ENCODE measurements at places on chromosomes 12 and 14.

- no peak for DNase-seq
Observed at GRCh38 chr12:101557094-101557493, 37.7 kb upstream of the MYBPC1 start.

GRCh38 chr14:65471038-65471878 is 58.7 kb downstream of the FUT8 start:
- no peak for DNase-seq

- no peak for DNase-seq
Observed at GRCh38 chr12:51341251-51342007, 5.0 kb downstream of the CELA1 start.

DNA sequence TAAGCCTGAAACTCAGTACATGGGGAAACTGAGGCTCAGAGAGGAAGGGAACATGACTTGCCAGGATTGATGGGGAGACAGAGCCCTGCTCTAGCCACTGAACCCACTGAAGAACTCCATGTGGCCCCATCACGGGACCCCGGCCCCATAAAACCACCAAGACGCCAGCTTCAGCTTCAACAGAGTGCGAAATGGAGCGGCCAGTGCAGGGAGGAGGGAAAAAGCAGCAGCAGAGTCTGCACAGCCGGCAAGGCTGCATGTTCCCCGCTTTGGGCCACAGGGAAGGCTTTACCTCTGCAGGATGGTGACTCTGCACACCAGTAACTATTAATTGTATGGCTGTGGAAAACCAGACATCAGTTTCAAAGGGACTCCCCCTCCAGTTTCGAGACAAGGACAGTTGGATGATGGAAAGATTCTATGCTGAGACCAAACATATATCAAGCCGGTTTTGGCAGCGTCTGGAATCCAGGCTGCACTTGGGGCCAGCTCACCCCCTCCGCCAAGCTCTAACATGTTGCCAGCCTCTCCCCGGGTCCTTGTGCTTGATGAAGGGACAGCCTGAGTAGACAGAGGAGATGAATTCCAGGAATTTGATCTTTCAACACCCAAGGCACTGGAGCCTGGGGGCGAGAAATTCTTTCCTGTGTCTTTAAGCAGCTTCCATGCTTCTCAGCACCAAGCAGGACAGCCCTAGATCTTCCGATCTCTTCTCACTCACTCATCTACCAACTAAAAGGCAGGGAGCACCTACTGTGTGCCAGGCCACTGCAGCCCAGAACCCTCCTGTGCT is 55.7 kb upstream of the BCL11B start:
- DNase-seq: no peak

GRCh38 chr14:37824939-37825712 is 229.7 kb downstream of the TTC6 start:
- no peak for DNase-seq

GRCh38 chr14:102696856-102697495 is 80.3 kb upstream of the TRAF3 start:
- no peak for DNase-seq

GRCh38 chr12:27541031-27541719 is 17.2 kb downstream of the PPFIBP1 start:
- DNase-seq: no peak

- DNase-seq: no peak
Observed at GRCh38 chr14:23432946-23433345, 2.5 kb downstream of the MYH7 start.

- DNase-seq: no peak
Observed at GRCh38 chr12:9755035-9755434, 5.7 kb downstream of the CD69 start.

GRCh38 chr12:65685514-65685913 is 138.8 kb upstream of the HMGA2 start:
- no peak for DNase-seq

DNA sequence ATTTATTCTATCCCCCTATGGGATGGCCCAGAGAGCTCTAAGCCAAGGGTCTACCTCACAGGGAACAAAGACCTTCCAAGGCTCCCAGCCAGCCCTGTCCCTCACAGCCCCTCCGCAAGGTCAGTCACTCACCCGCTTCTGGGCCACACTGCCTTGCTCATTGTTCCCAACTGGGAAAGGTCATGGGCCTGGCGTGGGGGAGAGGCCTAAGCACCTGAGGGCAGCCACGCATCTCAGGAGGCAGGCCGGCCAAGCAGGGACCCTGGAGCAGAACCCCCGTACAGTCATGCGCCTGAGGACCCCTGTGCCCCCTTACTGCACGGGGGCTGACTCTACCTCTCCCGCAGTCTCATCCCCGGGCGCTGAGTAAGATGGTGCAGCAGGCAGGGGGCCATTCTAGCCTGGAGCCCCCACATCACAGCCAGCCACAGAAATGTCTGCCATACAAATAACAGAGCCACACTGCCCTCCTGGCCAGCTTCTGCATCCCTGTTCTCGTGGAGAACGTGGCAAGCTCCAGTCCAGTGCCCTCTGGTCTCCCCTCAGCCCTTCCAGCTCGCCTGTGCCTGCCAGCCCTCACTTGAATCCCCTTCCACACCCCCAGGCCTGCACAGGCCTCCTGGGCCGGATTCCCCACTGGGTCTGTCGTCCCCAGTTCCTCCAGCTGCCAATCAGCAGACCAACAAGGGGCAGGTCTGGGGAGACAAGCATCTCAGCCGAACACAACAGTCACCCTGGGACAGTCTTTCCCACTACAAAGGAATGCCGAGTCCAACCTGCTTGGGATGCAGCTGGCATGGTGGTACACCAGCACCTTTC is 16.3 kb downstream of the CCDC85C start:
- DNase-seq: no peak

DNA sequence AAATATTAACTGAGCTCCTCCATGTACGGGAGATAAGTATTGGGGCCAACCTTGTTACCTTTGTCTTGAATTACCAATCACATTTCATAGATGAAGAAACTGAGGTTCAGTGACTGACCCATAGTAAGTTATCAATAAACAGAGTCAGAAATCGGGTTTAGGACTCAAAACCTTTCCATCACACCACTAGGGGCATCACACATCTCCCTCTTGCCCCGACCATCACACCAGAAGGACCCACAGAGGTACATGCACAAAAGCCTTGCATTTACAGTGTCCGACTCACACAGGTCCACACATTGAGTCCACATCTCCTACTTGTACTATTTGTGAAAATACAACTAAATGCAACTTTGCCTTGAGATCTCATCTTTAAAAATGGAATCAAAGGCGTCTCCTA is 29.4 kb downstream of the KCNA5 start:
- no peak for DNase-seq

GRCh38 chr14:104926619-104927431 is 2.1 kb downstream of the PLD4 start:
- DNase-seq: no peak

GRCh38 chr12:118925407-118925806 is 55.9 kb upstream of the SRRM4 start:
- no peak for DNase-seq

DNA sequence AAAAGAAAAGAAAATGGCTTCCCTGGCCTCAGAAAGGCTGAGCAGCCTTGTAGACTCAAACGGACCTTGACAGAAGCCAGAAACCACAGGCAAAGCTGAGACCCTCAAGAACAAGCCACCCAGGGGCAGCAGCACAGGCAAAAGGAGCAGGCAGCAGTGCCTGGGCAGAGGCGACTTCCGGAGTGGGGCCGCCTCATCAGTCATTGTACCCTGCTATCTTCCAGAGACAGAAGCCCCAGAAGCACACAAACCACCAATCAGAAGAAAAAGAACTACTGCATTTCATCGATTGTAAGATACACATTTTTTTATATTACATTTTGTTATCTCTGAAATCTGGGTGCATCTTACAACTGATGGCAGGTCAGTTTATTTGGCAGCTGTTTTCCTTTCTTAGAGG is 58.2 kb upstream of the ZFP36L1 start:
- no peak for DNase-seq

- no peak for DNase-seq
Observed at GRCh38 chr14:54497224-54497623, 8.4 kb upstream of the GMFB start.

- no peak for DNase-seq
Observed at GRCh38 chr12:1343422-1343821, 251.0 kb downstream of the FBXL14 start.

DNA sequence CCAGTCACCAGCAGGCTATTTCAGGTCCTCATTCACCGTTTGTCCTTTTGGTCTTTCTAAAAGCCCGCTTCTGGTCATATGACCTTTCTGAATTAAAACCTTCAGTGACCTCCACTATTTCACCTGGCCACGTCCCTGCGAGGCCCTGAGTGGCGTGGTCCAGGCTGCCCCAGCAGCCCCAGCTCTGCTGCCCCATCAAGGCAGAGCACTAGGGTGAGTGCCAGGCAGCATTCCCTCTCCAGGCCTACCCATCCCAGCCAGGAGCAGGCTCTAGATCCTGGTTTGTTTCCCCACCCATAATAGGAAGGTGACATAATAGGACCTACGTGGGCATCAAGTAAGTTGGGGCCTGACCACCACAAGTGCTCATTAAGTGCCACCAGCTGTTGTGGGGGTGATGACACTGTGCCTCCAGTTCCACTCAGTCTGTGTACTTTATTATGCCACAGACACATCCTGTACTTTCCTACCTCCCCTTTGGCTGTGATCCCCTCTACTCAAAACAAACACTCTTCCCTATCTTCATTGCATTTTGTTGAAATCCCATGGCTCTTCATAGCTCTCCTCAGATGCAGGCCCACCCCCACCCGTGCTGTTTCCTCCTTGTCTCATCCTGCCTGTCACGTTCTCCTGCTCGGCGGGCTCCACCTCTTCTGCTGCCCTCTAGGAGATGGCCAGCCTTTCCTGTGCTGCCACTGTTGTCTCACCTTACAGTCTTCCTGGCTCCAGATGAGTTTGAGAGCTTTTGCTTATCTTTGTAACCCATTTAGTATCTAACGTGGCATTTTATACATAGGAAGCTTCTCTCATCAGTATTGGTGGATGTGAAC is 21.4 kb downstream of the CKB start:
- no peak for DNase-seq

- DNase-seq: peak; percentile 92
Observed at GRCh38 chr14:64503434-64504309, at the start of gene ZBTB25. Gene ZBTB25 (minus strand): TSS chr14:64503838. CDS start chr14:64490533, 13,305 bp downstream.

DNA sequence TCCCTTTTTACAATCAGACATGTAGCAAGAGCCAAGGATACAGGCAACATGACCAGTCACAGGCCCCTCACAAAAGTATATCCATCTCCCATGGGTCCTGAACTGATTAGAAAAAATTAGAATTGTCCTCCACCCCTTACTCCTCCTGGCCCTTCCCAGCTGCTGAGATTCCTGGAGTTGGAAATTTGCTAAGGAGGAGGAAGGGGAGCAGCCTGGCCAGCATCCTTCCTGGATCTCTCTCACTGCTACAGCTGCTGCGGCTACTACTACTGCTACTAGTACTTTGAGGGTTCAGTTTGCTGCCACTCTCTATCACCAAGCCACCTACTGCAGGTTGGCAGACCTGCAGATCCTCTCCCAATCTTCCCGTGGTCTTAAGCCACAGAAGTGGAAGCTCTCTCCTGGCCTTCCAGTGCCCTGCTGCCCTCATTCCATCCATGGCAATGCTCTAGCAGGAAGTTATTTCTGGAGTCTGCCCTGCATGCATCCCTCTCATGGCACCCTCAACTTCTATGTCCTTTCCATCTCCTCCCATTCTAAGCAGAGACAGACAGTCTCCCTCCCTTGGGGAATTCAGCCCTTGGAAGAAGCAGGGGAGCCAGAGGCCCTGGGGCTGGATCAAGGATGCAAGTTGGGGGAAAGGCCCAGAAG is 1.0 kb downstream of the ITGA7 start:
- DNase-seq: no peak

DNA sequence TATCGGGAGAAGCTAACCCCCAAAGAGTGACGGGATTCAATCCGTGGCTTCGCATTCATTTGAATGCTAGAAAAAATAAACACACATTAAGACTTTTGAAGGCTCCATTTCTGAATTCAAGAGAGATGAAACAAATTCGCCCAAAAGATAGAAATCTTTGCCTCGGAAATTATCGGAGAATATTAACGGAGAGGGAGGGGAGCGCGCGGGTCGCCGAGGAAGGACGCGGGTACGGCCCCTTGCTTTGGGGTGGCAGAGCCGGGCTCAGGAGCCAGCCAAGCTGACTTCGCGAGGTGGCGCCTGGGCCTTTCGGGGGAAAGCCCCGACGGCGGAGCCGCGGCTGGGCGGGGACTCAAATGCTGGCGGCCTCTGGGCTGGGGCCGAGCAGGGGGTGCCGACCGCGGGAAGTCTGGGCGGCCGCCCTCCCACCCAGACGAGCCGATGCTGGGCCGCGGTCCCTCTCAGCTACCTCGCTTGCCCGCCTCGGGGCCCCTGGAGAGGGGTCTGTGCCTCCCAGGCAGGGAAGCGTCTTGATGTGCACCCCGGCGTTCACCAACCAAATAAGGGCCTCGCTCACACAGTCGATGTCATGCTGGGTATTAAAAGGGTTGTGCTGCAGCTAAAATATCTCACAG is 14.7 kb downstream of the NKX2-1 start:
- no peak for DNase-seq

DNA sequence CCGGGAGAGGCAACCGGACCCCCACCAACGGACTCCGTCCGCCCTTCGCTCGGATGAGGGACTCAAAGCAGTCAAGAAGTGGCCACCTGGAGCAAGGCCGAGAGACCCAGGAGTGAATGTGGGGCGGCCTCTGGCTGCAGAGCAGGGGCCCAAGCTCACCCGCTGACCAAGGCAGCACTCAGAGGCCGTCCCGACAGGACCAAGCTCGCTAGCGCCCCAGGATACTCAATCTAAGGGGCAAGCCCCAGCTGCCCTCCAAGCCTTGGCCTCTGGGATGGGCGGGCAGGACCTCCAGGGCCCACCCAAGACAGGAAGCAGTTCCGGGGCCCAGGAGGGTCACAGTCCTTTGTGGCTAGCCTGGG is 936 bp downstream of the AKT1 start:
- DNase-seq: no peak

DNA sequence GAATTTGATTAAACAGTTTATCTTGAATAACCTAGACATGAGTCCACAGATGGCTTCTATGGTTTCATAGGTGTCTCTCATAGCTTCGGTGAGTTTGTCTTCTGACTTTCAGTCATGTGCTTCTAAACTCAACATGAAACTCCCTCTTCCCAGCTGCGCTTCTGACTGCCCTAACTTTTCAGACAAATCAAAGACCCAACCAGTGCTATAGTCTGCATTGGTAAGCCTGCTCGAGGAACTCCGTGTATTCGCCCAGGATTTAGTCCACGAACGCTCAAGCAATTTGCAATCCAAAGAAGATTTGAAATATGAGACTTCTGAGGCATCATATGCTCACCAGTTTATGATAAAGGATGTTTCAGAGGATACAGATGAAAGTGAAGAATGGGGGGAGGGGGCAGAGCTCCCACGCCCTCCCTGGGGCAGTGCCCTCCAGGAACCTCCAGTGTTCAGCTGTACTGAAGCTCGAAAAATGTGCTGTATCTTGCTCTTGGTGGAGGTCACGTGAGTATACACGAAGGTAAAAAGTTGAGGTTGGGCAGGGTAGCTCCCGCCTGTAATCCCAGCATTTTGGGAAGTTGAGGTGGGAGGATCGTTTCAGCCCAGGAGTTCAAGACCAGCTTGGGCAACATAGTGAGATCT is 5.2 kb upstream of the RILPL2 start:
- no peak for DNase-seq

- DNase-seq: no peak
Observed at GRCh38 chr12:79454338-79454843, 236.4 kb downstream of the PAWR start.
